ENCODE measurements at places on chromosomes 2 and 18. TPM values are rescaled to one million over a fixed set of nuclear protein-coding genes. Genes with fewer than 3 reads are reported as not detected.

- no peak for DNase-seq
Measured at GRCh38 chr2:62407401-62407800, 98.6 kb downstream of the TMEM17 start.

Gene ABCB6
- 16.9 TPM for total RNA-seq

- no peak for DNase-seq
Measured at GRCh38 chr18:34818064-34818463, 108.0 kb downstream of the DTNA start.

DNA sequence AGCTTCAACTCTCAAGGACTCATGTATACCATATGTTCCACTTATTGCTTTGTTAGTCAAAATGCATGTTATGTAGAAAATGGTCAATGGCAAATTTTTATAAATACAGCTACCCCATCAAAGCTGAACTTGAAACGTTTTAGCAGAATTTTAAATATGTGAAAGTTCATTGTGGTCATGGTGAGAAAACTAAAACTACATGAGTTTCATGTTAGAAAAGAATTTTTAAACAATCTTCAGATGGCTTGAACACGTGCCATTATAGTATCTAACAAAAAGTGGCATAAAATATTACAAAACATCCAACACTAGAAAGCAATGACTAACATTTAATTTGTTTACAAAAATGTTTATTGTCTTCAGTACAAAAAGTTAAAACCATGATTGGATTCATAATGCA, 246.0 kb upstream of the KCNJ3 start:
- DNase-seq, result no peak

DNA sequence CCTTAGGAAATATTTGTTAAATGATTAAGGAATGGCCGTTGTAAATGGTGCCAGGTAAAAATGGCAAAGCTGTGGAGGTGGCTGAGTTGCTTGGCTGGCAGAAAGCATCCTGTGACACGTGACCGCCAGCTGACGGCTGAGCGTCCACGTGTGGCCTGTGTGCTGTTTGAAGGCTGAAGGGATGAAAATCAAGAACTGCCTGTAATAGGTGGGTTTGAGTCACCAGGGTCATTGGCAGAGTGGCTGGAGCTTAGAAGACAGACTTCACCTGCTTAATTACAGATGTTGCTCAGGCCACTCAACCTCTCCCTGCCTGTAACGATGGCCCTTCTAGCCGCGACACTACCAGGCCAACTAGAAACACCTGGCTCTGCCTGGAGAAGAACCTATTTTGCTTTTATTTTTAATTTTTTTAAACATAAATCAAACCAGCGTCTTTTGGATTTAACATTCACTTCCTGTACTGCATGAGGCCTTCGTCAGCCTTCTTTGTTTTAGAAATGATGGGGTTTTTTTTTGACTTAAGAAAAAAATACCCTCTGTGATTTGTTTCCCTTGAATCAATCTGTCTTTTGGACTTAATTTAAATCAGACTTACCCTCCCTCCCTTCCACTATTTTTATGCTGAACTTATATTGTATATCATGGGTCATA, 206.5 kb downstream of the PRKCE start:
- no peak for DNase-seq

Gene RETREG2
- total RNA-seq, result 48.0 TPM

- DNase-seq, result no peak
Measured at GRCh38 chr18:9273221-9273620, 61.4 kb upstream of the TWSG1 start.

GRCh38 chr2:219325657-219326315, 6.8 kb downstream of the RESP18 start:
- no peak for DNase-seq

DNA sequence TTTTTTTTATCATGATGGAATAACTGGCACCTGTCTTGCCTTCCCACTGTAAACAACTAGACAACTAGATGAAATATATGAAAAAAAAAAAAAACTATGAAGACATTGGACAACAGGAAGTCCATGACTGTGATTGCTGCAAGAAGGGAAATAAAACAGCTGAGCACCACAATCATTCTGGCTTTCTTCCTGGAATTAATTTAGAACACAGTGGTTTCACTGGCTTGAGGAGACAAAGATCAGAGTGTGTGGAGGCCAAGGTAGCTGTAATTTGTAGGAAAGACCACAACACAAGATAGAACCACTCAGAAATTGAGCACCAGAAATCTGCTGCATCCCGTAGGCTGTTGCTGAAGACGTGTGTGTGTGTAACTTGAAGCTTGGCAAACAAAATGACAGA, 121.1 kb upstream of the PID1 start:
- DNase-seq, result no peak

Data from aorta (tissue), 5 donors.